NAMALWA (cell line): ENCODE measurements at places on chromosomes 2 and 18.

- no peak for DNase-seq
These were observed 2.9 kb upstream of the SLC19A3 start for GRCh38 chr2:227720680-227721079.

DNA sequence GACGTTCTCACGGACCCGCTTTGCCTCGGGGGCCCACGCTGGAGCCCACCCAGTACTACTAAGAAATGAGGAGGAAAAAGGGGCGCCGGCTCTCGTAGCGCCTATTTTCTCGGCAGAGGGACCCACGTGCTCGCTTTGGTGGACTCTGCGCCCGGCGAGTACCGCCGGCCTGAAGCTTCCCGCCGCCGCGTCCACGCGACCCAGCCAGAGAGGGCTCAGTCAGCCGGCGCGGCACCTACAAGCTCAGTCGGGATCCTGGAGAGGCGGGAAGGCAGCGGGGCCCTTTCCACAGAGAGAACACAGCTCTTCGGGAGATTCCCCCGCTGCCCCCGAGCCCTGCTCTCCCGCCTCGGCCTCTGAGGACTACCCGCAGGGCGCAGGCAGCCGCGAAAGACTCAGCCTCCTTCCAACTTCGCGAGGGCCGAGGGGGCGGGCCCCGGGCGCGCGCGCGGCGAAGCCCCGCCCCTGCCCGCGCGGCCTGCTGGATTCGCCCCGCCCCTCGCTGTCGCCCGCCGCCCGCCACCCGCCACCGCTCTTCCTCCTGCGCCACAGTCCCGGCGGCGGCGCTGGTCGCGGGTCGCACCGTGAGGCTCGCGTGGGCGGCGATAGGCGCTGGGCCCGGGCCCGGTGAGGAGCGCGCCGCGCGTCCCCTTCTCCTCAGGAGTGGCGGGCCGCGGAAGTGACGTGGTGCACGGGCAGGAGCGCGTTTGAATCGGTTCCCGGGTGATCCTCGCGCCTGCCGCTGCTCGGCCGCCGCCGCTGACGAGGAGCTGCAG lies at the start of gene SMCHD1:
SMCHD1 (plus strand) TSS at position 549 of the 776 bp plus-strand sequence. CDS start 350 bp downstream, outside the sequence.
- peak; percentile 86 for DNase-seq

GRCh38 chr2:75310876-75311275 lies 111.6 kb upstream of the TACR1 start:
- no peak for DNase-seq

DNA sequence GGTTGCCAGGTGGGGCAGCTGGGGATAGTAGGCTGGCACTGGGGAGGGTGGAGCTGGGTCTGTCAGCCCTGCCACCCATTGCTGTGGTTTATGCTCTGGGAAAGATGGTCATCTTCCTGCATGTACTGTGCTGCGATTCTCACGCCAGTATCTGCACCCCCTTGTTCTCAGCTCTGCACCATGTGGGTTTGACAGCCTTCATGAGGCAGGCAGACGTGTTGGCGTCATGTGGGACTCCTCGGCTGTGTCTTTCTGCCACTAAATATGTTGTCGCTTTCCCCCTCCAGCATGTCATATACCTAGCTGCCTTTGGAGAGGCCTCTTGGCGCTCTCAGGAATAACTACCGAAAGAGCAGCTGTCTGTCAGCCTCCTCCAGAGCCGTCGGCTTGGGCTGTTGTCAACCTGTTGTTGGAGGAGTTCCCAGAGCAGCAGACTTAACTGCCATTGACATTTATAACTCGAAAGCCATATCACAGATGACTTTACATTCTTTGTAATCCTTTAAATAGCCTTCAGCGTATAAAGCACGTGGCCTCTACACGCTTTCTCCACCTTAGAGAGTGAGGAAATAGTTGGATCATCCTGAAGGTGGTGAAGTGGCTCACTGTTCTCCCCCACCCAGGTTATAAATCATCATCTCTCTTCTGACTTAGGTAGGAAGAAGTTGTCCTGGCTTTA lies 80.4 kb upstream of the MGAT5 start:
- DNase-seq, result no peak

DNA sequence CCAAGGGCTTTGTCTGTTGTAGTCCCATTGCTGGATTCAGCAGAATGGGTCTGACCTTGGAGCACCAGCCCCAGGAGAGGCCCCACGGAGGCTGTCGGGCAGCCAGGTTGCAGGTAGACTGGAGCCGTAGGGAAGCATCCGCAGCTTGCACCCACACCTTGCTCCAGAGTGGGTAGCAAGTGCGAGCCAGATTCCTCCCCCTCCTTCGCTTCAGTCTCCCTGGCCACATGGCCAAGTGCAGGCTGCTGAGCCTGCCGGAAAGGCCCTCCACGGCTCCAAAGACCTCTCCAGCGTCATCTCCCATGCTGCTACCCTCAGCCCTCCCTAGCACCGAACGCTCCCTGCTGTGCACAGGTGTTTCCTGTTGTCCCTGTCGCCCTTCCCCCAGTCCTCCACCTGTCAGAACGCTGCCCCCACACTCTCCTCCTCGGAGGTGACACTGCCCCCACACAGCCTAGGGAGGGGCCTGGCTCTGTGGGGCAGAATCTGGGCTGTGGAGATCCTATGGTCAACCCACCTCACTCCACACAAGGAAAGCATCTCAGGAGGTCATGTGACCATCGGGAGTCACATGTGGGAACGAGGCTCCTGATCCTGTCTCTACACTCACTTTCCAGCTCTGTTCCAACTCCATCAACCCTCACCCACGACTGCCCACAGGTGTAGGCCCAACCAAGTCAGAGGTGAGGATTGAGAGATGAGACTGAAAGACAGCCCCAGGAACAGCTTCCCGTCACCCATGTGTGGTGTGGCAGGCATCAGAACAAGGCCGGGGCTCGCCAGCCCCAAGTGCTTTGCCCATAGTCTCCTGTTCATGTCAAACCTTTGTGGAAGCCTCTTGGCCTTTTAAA lies 8.3 kb downstream of the KCNF1 start:
- DNase-seq, result no peak

DNA sequence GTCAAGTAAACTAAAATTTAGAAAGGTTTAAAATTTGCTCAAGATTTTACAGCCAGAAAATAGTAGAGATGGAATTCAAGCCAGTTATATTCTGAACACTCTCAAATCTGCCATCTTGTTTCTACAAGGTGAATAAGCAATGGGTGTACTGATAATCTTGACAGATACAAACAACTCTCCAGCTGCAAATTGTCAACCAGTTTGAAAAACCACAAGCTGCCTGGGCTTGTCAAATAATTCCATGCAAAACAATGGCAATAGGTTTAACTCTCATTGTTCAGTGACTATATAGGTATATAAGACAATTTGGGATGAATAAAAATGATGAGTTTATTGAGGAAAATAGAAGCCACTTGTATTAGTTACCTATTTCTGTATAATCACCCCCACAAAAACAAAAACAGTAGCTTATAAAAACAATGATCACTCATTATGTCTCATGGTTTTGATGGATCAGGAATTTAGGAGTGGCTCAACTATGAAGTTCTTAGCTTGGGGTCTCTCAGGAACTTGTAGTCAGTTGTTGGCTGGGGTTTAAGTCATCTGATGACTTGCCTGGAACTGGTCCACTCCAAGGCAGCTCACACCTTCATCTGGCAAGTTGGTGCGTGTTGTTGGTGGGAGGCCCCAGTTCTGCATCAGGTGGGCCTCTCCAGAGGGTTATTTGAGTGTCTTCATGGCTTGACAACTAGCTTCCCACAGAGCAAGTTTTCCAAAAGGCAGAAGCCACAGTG lies 12.6 kb upstream of the EVA1A start:
- DNase-seq, result no peak

GRCh38 chr2:167750675-167751074 lies 496.7 kb downstream of the STK39 start:
- DNase-seq, result no peak

GRCh38 chr2:210086292-210086691 lies 83.9 kb downstream of the RPE start:
- DNase-seq, result no peak

- peak; percentile 84 for DNase-seq
These were observed 706 bp upstream of the BCL11A start for GRCh38 chr2:60554074-60554645.

DNA sequence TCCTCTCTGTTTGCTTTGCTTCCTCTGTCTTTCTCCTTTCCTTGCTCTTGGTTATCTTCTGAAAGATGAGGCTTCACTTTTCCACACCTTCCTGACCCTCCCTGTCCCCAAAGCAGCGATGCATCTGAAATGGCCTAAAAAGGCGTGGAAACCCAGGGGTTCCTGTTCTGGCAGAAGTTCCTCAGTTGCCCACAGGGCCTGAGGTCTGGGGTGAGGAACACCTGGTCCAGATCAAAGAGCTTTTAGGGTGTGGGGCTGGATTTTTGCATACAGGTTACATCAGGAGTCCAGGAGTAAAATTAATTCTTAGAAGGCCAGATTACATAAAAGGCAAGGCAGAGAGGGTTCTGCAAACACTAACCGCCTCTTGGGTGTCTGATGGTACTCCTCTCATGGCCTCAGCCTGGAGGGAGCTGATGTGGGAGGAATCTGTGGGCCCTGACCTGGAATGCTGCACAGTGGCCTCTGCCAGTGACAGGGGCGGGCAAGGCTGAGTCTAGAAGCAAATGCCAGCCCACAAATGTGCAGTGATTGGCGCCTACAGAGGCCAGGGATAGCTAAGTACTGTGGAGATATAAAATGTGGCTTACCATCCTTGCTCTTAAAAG lies 41.8 kb downstream of the INPP4A start:
- no peak for DNase-seq

DNA sequence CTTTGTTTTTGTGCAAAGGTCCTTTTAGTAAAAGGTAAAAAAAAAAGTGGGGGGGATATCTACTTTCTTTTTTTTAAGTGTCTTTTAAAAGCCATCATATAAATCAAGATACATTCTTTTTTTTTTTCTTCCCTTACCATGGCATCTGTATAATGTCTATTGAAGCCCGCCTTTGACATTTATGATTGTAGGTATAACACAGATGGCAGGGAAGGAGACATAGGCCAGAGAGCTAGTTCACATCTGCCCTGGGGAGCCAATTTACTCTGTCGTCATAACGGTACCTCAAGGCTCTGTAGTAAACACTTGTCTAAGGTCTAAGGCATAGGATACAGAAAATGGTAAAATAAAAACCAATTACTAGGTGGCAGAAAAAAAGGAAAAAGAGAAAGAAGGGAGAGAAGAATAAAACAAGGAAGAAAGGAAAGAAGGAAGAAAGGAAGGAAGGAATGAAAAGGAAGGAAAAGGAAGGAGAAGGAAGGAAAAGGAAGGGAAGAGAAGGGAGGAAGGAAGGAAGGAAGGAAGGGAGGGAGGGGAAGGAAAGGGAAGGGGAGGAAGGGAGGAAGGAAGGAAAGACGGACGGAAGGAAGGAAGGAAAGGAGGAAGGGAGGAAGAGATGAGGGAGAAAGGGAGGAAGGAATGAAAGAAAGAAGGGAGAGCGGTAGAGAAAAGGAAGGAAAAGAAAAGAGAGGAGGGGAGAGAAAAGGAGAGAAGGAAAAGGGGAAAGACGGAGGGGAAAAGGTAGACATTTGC lies 343.5 kb downstream of the RBM43 start:
- DNase-seq, result no peak

DNA sequence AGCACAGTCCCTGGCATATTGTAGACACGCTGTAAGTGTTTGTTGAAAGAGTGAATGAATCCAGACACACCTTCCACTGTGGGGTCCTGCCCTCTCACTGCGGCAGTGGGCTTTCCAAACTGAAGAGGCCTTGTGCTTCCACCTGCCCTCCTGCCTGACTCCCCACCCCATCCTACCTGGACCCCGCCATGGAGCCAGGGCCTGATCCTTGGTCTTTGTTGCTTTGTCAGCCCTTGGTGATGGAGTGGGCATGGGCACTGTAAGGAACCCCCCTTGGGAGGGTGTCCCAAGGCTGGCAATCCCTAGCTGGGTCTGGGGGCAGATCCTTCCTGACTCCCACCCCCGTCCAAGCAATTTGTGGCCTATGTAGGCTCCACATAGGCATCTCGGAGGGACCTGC lies 33.1 kb downstream of the KLHL29 start:
- no peak for DNase-seq

- no peak for DNase-seq
These were observed 290.7 kb upstream of the SLC14A2 start for GRCh38 chr18:45324495-45325113.

GRCh38 chr2:24214880-24215279 lies 40.0 kb downstream of the FAM228A start:
- DNase-seq, result peak; percentile 38

GRCh38 chr18:67359873-67360838 lies 156.4 kb downstream of the DSEL start:
- no peak for DNase-seq

DNA sequence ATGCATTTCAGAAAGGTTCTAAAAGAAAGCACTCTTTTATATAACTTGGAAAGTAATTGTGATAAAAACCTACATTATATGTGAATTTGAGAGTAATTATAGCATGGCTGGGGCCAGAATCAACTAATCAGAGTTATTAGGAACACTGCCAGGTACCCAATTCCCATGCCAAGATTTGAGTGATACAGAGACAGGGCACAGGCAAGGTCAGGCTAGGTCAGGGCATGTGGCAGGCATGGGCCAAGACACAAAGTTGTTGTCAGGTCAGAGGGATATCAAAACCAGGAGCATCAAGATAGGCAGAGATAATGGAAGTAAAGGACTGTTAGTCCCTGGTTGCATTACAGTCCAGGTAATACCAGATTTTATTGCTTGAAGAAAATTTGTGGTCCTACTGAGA lies 87.4 kb downstream of the MYO3B start:
- no peak for DNase-seq

DNA sequence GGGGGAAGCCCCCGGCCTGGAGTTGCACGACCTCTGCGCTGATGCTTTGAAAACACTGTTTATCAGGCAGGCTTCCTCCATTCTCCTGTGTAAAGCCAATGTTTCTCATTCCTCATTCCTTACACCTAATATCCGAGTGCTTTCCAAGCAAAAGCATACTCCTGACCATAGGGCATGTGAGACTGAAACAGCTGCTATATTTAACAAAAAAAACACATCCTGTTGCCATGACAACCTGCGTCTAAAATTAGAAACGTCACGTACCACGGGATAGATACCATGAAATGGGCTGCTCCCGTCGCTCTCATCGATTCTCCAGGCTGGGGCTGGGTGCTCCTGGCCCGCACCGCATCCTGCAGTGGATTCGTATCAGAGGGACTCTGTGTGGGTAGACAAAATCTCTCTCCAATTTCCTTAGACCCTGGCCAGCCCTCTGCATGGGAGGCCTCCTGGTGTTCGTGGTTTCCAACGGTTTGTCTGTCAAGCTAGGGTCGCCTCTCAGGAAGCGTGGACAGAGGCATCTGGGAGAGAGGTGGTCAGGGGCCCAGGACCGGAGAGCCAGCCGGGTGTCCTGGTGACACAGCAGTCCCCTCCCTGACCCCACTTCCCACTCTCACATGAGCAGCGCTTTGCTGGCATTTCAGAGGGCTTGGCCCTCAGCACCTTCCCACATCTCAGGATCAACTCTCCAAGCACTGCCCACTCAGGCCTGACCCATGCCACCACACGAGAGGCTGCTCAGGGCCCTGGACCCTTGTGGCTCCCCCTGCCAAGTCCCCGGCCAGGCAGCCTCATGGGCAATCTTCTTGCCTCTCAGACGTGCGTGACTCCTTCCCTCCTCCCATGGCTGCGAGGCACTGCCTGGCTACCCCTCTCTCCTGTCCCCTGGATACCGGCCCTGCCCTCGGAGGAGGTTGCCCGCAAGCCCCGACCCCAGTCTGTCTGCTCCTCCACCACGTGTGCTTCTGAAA lies 268.1 kb downstream of the NDUFA10 start:
- DNase-seq, result no peak

GRCh38 chr2:207903236-207903635 lies 122.1 kb downstream of the PLEKHM3 start:
- DNase-seq, result no peak

- DNase-seq, result no peak
These were observed 84.4 kb upstream of the SIX2 start for GRCh38 chr2:45093663-45094062.

GRCh38 chr2:149019768-149020167 lies 18.7 kb upstream of the LYPD6B start:
- DNase-seq, result peak; percentile 56
